ENCODE measurements at places on chromosomes 5 and 9. TPM values are rescaled to one million over a fixed set of nuclear protein-coding genes. Genes with fewer than 3 reads are reported as not detected.

DNA sequence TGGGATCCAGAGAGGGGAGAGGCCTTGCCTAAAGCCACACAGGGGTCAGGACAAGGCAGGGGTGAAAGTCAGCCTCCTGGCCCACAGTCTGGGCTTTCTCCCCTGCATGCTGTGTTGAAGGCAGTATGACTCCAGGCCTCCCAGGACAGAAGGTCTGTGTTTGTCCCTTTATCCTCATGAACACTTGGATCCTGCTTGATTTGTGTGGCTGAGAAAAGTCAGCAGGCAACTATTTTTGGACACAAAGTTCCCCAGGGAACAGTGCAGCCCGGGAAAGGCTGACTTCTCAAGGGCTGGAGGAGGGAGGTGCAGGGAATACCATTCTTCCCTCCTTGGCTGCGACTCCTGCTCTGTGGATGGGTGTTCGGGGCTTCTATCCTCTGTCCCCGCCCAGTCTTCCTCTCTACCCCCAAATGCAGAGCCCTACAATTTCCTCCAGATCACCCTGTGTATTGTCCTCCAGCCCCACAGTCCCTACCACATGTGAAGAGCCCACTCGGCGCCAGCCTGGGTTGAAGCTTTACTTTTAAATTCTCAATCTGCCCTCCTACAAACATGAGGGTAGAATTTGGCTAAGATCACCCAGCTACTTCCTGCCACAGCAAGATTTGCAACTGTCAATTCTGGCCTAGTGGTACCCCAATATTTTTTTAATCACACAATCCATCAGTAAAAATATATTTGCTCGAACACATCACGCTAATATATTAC lies 4.1 kb downstream of the AKNA start:
- DNase-seq = no peak

- DNase-seq = no peak
These were observed 181.7 kb downstream of the MTRR start for GRCh38 chr5:8050616-8051175.

- no peak for DNase-seq
These were observed 1.3 kb upstream of the IL3 start for GRCh38 chr5:132059043-132059695.

The SPATA31D4 gene
- not detected for total RNA-seq

The ARL14EPL gene
- total RNA-seq = not detected

DNA sequence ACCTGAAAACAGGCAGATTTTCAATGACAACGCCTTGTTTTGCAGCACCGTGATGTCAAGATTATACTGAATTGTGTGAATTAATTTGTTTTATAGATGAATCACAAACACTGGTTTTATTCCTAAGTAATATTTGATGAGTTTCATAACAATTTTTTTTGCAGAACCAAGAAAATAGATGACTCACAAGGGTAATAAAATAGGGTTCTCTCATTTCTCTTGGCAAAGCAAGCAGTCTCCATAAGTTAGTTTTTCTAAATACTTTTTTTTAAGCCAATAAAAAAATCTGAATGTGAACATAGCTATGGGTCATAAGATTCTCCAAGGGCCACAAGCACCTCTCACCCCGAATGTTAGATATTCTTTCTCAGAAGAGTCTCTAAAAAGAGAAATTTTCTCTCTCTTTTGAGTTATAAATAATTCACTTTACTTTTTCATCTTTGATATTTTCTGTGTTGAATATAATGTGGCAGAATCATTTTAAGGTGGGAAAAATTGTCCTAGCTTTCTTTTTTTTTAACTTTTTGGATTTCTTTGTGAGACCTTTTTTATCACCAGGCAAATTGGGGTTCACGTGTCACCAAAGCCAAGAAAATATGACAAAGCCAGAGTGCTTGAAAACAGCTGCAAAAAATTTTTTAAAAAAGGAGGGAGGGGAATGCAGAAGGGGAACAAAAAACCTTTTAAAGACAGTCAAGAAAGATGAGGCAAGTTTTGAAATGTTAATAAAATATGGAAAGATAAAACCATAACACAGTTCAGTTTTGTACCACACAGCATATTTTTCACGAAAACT lies 174.6 kb upstream of the DAPK1 start:
- no peak for DNase-seq

DNA sequence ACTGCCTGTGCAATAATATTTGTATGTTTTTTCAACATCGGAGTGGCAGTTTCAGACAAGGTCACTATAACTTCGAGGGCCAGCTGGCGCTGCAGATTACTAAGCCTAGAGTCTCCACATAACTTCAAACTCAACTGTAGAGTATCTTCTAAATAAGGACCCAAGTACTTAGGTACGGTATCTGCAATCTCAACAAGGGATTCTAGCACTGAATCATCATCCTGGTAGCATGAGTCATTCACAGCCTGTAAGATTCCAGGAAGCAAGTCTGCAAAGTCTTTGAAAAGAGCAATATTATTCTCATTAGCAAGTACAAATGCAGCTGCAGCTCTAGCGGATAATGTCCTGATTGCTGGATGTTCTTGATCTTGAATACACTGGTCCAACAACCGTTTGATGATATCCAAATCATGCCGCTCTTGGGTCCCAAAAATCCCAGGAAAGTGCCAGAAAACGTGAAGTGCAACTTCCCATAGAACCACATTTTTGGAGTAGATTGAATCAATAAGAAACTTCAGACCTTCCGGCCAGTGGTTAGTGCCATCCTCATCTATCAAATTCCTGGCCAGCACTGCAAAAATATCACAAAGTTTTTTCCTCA lies 654 bp downstream of the RANBP6 start:
- DNase-seq = no peak

DNA sequence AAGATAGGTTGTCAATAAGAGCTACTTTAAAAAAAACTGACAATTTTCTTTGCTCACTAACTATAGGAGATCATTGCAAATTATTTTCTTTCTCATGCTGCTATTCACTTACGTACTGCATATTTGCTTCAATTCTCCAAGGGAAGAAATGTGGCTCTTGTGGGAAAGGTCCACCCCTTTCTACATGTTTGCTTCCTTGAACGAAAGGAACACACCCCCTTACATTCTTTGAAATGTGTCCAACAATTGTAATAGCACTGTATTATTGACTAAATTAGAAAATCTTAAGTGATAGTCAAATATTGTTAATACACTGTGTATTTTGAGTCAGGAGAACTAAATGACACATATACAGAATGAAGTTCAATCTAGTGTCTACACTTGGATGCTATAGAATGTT lies 5.2 kb downstream of the MEF2C start:
- no peak for DNase-seq

- peak; percentile 88 for DNase-seq
These were observed at the start of gene FBXW2 for GRCh38 chr9:120792898-120793765. TSS of gene FBXW2 (minus strand) at chr9:120793416. CDS start at chr9:120788258, 5,158 bp downstream.

DNA sequence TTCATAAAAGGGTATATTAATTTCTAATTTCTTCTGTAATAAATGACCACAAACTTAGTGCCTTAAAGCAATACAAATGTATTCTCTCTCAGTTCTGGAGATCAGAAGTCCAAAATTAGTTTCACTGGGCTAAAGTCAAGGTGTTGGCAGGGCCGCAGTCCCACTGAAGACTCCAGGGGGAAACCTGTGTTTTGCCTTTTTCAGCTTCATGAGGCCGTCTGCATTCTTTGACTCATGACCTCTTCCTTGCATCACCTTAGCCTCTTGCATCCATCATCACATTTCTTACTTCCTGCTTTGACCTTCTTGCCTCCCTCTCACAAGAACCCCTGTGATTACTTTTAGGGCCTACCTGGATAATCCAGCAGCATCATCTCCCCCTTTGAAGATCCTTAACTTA lies 42.0 kb upstream of the ALDH1B1 start:
- no peak for DNase-seq

GRCh38 chr5:177086654-177087397 lies at the start of gene FGFR4:
TSS of gene FGFR4 (plus strand) at chr5:177086915. CDS start at chr5:177089603, 2,688 bp downstream.
- peak; percentile 76 for DNase-seq

The PCDHB5 gene
- total RNA-seq = 9.8 TPM

DNA sequence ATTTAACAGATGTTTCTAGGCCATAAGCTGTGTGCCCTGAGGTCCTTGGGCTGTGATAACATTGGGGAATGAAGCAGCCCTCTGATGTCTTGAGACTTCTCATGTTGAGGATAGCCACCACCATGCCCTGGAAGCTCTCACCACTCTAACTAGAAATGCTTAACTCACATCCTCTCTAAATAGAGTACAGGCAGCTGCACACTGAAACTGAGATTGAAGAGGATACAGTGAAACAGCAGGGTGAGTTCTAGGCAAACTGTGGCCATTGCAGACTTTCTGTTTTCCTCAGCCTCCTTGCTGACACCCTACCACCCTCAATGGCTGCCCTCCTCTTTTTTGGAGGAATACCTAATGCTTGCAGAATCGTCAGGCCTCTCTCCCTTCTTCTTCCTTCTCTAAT lies 22.4 kb downstream of the UTP15 start:
- DNase-seq = no peak

- no peak for DNase-seq
These were observed 6.4 kb upstream of the ANXA2R start for GRCh38 chr5:43046474-43046873.

GRCh38 chr9:80699511-80699998 lies 989.8 kb downstream of the TLE1 start:
- no peak for DNase-seq

The TAF11L5 gene
- total RNA-seq = not detected

The CNTNAP3B gene
- 52.4 TPM for total RNA-seq

The SPATA31E1 gene
- total RNA-seq = not detected

DNA sequence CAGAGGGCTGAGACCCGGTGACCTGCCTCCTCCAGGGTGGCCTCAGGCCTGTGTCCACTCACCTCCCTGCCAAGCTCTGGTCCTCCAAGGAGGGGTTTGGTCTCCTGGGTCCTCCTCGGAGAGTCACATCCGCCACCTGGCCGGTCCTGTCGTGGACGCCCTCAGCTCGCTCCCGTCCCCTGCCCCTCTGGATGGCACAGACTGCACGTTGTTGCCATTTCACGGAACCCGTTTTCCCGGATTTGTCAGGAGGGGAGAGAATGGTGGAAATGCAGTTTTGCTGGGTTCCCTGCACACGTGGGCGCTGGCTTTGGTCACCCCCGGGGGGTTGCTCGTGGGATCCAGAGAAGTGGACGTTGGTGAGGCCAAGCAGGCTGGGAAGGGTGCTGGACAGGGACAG lies 62.7 kb downstream of the RXRA start:
- DNase-seq = no peak

The ALDH1A1 gene
- 233 TPM for total RNA-seq

The PDZD2 gene
- 23.3 TPM for total RNA-seq

DNA sequence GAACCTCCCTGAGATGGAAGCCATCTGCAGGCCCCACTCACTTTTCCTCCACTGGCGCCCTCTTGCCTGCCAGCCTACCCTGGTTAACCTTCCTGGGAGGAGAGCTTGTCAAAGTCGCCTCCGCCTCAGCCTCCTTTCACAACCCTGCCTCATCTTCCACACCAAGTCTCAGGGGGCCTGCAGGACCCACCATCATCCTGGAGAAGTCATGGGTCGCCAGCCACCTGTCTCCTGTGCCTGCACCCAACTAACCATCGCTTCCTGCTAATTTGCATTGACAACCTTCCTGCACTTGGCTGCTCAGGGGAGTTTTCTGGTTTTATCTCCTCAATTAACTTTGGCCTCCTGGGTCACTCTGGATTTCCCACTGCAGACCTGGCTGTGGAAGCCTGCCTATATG lies 52.8 kb upstream of the GRHPR start:
- DNase-seq = no peak

DNA sequence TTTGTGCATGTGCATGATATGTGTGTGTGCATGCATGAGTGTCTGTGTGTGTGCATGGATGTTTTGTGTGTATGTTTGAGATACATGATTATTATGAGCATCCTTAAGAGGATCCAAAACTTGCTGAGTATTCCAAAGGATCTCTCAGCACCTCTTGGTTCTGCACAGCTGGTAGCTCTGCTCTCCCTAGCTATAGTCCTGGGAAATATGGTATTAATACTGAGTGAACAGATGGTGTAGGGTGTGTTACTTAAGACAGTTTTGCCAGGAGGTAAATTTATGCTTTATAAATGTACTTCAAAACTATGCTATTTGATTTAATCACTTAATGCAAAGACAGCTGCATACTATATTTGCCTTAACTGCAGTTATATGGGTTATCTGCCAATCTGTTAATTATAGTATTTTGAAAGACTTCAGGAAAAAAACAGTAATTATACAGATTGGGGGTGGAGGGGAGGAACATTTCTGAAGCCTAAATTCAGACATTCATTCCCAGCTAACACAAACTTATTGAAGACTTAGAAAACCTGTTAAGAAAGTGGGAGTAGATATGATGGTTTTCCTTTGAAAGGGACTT lies 215.5 kb downstream of the MPDZ start:
- DNase-seq = no peak

DNA sequence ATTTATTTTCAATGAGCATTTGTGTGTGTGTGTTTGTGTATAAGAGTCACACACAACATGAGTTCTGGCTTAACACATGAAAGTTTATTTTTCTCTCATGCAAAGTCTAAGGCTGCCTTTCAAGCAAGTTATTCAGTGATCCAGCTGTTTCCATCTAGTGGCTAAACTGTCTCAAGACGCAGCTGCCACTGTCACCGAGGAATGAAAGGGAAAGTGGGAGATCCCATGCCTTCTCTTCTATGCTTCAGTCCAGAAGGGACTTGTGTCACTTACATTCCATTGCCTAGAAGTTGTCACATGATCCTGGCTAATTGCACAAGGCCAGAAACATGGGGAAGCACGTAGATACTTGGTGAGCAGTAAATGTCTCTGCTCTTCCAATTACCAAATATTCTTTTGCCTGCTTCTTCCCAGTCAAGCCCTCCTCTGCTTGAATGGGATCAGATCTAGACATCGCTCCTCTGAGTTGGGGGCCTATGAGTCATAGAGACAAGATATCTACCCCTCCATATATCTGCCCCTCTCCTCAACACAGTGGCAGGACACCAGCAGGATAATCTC lies 30.4 kb upstream of the SLIT3 start:
- DNase-seq = no peak

The ADGRV1 gene
- total RNA-seq = 85.2 TPM

Measured in breast epithelium (tissue), 4 donors.